ENCODE measurements at places on chromosomes 12 and 14. TPM values are rescaled to one million over a fixed set of nuclear protein-coding genes. Genes with fewer than 3 reads are reported as not detected.

Gene ERBB3
- 39.8 TPM for total RNA-seq

Gene DNAJC22
- total RNA-seq, result 0.15 TPM

- DNase-seq, result no peak
These were observed 322.1 kb upstream of the RGS6 start for GRCh38 chr14:71610149-71610548.

- DNase-seq, result no peak
These were observed 707.3 kb upstream of the FOXG1 start for GRCh38 chr14:28059254-28059653.

GRCh38 chr12:88562846-88563582 is 17.3 kb downstream of the KITLG start:
- no peak for DNase-seq

DNA sequence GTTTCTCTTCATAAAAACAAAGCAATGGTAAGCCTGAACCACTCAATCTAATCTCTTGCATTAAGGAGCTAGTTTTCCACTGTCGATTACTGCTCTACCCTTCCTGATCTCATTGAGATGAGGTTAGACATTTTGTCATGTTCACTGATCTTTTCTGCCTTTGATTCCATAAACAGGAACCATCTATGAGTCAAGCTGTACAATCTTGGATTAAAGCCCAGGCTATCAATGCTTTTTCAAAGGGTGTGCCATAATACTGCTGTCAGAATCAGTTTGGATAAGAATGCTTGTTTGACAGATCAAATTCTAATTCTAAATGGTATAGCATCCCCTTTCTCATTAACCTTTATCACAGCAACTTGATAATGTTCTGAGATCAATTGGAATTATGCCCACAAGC is 16.1 kb downstream of the GRIP1 start:
- DNase-seq, result no peak

GRCh38 chr12:47774663-47775062 is 1.6 kb downstream of the SLC48A1 start:
- no peak for DNase-seq

DNA sequence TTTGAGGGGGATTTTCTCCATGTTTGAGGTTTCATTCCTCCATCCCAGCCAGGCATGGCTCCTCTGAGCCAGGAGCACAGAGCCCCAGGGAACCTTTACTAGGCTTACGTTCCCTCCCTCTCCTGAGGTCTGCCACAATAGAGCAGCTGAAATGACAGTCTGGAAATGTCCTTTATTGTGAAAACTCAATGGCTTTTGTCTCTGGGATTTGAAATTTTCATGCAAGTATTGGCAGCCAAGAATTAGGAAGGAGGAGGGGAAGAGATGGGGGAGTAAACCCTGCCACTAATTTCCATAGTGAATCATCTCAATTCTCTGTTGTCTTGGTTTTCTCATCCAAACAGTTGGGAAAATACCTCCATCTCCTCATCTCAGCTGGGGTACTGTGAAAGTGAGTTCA is 2.6 kb upstream of the PLEKHG3 start:
- DNase-seq, result peak; percentile 55

DNA sequence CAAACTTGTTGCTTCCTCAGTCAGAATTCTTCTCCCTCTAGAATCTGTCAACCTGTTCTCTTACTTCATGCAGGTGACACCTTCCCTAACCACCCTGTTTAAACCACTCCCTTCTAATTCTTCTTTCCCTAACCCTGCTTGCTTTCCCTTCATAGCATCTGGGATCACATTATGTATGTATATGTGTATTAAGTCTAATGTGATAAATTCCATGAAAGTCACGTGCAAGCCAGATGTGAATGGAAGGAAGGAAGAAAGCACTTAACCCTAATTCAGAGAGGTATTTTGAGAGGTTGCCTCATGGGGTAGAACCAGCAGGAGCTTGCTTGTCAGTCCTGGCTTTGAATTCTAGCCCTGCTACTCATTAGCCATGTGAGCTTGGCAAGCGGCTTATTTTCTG is 340.0 kb downstream of the TRHDE start:
- DNase-seq, result peak; percentile 7

GRCh38 chr12:89092297-89092696 is 260.0 kb downstream of the DUSP6 start:
- DNase-seq, result no peak

DNA sequence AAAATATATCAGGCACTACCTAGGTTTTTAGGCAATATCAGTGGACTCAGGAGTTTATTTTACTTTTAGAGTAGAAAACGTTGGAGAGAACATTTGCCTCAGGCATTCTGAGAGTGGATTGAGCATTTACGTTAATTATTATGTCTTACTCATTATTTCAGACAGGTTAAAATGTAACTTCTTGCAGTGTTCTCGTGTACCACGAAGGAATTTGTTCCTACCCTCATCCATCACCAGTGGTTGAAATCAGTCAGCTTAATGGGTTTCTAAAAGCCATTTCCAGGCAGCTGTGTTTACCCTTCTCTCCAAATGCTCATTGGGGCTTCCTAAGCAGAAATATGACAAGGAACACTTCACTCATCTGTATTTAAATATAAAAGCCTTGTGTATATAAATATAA is 9.1 kb upstream of the LDHB start:
- DNase-seq, result no peak

- peak; percentile 91 for DNase-seq
These were observed at the start of gene PLEKHG3 for GRCh38 chr14:64704143-64704742. Gene PLEKHG3 (plus strand): TSS chr14:64704424. CDS start chr14:64727632, 23,208 bp downstream.

Gene ADGRD1
- 0.97 TPM for total RNA-seq

- no peak for DNase-seq
These were observed 1019.2 kb downstream of the BCL11B start for GRCh38 chr14:98252820-98253219.

GRCh38 chr12:101592921-101593320 is 1.9 kb upstream of the MYBPC1 start:
- DNase-seq, result no peak

DNA sequence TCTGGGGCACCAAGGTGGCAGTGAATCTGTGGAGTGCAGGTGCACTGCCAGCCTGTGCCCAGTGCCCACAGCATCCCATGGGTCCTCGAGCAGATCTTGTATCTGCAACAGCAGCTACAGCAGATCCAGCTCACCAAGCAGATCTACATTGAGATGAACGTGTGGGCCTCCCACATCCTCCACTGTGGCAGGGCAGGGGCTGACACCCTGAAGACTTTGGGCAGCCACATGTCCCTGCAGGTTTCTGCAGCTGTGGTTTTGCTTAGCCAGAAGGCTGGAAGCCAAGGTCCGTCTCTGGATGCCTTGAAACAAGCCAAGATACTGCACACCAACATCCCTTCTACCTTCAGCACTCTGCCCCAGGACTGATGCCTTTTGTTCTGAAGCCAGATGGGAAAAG is 338.8 kb upstream of the OR4E1 start:
- no peak for DNase-seq

DNA sequence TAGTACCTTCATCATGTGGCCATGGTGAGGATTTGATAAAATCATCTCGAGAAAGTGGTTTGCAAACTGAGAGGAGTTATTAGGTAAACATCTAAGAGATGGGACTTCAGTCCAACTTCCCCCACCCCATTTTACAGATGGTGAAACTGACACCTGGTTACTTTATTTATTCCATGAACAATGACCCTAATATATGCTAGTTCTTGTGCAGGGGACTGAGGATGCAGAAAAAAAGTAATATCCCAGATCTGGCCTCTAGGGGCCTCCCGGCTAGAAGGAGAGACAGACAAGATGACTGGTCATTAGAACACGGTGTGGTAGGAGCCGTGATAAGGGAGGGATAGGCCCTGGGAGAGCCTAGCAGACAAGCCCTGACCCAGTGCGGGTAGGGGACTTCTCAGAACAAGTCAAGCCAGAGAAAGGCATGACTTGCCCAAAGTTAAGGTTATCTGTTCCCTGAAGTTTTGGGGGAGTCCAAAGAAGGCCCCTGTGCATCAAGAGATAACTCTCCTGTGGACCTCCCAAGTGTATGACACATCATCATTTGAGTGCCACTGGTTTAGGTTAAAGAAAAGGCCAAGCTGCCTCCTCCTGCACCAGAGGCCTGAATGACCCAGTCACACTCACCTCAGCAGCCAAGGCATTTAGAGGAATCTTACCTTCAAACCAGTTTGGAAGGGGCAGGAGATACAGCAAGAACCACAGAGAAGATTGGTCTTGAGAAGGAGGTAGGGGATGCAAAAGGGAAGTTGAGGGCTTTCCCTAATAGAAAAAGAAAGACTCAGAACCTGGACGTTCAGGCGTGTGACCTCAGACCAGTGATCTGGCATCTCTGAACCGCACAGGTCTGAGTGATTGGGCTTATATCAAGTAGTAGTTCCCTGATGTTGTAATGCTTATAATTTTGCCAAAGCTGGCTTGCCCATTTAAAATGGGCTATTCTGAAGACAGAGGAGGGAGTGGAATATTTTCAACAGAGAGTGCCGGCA is 1.6 kb downstream of the CMKLR1 start:
- DNase-seq, result peak; percentile 79

DNA sequence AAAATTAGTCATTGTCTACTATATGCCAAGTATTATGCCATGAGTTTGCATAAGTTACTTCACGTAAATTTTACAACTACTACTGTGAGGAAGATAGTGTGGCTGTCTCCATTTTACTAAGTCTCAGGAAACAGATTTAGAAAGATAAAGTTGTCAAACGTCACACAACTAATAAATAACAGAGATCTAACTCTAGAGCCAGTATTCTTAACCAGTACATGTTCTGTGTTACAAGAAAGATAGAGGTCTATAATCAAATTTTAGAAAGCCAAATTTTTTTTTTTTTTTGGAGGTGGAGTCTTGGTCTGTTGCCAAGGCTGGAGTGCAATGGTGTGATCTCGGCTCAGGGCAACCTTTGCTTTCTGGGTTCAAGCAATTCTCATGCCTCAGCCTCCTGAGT is 14.2 kb downstream of the CLEC4C start:
- no peak for DNase-seq

DNA sequence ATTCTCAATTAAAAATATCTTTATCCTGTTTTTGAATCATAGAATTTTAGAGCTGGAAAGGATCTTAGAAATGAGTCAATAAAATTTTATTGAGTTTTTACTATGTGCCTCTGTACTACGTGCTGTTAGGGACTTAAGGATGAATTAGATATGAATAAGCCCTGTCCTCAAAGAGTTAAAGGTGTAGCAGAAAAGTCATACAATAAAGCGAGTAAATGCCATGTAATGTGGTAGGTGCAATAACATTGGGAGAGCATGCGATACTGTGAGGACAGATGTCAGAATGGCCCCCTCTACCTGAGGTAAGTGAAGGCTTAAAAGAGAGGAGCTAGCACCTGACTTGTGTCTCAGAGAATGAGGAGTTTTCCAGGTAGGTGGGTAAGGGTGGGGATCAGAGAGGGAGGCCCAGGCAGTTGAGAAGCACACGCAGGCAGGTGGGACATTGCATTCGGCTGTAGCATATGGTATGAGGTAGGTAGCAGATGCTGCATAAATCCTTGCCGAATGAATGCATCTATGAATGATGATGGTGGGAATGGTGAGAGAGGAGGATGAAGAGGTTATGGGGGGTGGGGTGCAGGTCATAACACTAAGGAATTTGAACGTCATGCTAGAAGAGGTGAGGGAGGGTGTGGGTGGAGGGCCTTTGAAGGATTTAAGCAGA is 35.4 kb upstream of the ATP23 start:
- DNase-seq, result no peak

GRCh38 chr12:76024102-76024781 is 7.3 kb downstream of the PHLDA1 start:
- no peak for DNase-seq

DNA sequence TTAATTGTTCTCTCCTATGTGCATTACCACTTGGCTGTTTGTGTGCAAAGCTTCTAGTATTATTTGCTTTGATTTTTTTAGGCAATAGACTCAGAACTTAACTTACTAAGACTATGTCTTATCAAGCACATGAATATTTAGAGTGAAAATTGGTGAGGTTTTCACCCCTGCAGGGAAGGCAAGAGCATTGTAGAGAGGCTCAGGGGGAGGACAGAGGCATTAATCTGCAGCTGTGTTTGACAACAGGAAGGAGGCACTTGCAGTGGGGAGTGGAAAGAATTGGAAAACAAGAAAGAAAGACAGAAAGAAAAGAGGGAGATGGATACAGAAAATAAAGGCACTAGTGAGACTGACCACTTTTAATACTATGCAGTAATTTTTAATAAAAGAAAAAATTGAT is 431.6 kb downstream of the PDZRN4 start:
- DNase-seq, result no peak

DNA sequence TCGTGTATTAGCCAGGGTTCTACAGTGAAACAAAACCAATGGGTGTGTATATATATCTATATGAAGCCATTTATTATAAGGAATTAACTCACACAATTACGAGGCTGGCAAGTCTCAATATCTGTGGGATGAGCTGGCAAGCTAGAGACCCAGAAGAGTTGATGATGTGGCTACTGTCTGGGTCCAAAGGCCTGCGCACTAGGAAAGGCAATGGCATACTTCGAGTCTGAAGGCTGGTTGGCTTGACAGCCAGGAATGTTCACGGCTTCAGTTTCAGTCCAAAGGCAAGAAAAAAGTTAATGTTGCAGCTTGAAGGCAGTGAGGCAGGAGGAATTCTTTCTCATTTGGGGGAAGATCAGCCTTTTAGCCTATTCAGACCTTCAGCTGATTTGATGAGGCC is 893.3 kb upstream of the LRFN5 start:
- DNase-seq, result no peak

GRCh38 chr12:46214668-46215436 is 54.0 kb downstream of the SLC38A1 start:
- no peak for DNase-seq

Gene RPGRIP1
- 0.11 TPM for total RNA-seq

- no peak for DNase-seq
These were observed 502 bp upstream of the MBIP start for GRCh38 chr14:36320897-36321381.

Gene IL26
- not detected for total RNA-seq

- no peak for DNase-seq
These were observed 20.4 kb upstream of the FOS start for GRCh38 chr14:75258079-75258802.

DNA sequence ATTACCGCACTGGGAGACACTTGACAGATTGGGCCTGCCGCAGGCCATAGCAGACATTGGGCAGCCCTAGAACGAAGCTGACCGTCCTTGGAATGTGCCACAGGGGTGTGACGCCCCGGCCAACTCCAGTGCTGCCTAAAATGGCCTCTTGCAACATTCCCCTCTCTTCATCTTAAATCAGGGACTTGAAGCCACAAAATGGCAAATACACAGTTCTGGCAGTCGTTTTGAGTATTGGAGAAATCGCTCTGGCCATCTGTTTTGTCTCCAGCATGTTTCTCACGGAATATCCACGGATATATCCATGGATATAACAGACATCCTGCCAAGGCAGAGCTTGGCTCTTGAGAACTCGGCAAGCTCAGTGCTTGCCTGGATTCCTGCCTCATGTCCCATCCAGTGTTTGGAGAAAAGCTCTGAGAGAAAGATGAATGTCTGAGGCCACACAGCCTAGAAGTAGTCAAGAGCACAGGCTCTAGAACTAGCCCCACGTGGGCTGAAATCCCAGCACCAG is 158.4 kb downstream of the CHST11 start:
- no peak for DNase-seq
